Stimulated activated CD4-positive, alpha-beta T cell treated with anti-CD3 and anti-CD28 coated beads, TNF-alpha, amount 100 ng/mL, for 24 hours (primary cell): ENCODE measurements at places on chromosomes 2 and 18.

GRCh38 chr2:102967451-102967850 is 205.6 kb downstream of the TMEM182 start:
- no peak for DNase-seq

DNA sequence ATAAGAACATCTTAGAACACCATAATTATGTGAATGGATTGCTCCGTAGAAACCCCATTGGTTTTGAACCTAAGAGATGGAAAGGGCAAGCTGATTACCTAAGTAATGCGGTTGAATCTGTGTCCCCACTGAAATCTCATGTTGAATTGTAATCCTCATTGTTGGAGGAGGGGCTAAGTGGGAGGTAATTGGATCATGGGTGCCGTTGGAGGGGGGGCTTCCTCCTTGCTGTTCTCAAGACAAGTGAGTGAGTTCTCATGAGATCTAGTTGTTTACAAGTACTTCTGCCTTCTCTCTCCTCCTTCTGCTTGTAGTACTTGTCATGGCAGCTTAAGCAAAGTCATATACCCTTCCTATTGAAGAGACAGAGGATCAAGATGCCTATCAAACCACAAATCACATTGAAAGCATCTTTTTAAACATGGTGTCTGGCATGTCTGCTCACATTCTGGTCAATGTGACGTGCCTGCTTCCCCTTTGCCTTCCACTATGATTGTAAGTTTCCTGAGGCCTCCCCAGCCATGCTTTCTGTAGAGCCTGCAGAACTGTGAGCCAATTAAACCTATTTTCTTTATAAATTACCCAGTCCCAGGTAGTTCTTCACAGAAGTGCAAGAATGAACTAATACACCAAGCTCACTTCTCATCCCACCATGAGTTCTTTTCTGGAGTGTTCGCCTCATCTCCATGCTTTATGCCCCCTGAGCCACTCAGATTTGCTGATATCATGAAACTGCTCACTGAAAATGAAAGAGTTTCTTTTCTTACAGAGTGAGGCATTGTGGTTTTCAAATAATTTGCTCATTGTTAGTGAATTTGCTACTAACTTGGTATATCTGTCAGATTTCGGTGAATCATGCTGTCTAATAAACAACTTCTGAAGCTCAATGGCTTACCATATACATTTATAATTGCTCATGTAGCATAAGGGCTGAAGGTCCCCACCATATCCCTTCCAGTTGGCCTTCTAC is 23.6 kb downstream of the KCNE4 start:
- DNase-seq, result no peak

DNA sequence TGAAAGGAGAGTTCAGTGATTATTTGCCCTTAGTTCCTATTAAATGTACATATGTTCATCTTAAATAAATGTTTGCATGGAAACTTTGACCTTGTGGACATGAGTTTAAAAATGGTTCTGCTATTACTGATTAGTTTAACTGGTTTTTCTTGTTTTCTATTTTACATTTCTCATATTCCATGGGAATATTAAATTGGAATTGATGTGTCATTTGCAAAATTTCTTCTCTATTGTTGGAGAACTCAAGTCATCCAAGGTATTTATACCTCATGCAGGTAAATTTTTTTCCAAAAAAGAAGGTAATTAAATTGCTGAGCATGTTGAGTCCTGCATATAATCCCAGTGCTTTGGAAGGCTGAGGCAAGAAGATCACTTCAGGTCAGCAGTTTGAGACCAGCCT is 45.4 kb upstream of the APCDD1 start:
- DNase-seq, result no peak

GRCh38 chr2:186991766-186992417 is 142.9 kb upstream of the ZSWIM2 start:
- no peak for DNase-seq

DNA sequence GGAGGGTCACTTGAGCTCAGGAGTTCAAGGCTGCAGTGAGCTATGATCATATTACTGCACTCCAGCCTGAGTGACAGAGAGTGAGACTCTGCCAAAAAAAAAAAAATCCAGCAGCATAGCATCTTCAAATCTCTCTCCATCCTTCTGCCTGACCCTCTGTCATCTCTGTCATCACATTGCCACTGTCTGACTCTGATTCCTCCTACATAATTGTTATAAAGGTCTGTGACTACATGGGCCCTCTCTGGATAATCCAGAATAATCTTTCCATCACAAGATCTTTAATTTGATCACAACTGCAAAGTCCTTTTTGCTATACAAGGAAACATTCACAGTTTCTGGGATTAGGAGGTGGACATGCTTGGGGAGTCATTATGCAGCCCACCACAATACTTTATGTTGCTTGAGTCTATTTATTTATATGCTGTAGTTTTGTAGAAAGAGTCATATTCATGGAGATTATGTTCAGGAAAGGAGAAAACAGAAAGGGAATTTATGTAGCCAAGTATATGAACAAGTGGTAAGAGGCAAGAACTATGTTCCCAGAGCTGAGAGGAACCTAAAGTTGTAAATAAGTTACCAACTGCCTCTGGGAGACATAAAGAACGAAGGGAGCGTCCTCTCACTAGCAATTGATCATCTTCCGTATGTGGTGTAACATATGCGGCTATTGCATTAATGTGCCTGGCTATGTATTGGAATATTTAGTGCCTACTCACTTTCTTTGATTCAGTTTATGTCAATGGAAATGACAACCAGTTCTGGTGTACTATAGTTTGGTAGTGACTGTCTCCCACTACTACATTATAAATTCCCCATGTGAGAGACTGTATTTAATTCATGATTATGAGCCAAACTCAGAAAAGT is 21.5 kb downstream of the RND3 start:
- no peak for DNase-seq

DNA sequence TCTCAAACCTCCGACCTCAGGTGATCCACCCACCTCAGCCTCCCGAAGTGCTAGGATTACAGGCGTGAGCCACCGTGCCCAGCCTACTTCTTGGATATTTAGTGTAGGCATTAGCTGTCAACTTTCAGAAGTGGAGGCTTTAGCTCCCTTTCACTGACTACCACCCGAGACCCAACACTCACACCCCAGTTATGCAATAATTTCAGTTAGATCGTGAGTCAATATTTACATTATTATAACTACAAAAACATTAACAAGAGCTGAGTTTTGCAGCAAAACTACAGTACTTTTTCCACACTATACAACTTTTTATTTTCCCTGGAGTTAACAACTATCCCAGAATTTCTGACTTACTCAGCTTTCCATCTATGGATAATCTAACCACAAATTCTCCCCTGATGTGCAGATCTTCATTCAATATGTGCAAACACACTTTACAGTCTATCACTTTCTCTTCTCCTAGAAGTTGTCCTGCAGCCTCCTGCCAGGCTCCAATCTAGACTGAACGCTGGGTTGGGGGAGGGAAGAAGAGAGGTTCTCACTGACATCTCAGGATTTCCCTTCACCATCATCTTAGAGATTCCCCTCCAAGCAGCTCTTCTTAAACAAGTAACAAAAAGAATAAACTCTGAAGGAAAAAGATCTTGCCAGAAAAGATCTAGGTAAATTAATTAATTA is 10.1 kb downstream of the TBC1D8 start:
- DNase-seq, result no peak

DNA sequence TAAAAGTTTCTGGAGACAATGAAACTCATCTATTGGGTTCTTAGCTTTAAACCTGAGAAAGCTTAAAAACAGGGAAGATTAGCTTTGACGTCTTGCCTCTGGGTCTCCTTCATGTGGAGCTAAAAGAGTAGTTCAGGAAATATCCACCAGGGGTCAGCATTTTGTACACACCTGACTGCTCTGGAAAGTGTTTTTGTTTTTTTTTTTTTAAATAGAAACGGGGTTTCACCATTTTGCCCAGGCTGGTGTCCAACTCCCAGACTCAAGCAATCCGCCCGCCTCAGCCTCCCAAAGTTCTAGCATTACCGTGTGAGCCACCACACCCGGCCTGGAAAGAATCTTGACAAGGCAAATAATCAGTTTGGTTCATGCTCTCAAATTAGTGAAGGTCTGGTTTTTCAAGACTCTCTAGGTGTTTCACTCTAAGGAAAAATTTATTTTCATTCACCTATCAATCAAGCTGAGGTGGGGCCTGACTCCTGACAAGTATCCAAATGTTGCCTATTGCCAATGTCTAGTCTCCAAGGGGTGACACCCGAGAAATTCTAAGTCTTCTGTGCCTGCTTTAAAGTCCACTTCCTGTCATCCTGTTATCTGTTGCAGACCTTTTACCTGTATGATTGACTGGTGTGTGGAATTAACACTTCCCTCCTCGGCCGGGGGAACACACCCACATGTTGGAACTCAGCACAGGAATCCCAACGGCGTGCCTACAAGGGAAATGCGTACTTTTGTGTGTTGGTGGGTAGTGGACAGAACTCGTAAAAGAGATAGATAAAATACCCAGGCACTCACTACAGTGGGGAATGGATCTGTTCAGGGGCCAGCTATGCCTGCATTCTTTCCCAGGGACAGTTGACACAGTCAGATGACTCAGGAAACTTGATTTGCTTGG is 11.3 kb downstream of the IL1RN start:
- DNase-seq, result no peak

DNA sequence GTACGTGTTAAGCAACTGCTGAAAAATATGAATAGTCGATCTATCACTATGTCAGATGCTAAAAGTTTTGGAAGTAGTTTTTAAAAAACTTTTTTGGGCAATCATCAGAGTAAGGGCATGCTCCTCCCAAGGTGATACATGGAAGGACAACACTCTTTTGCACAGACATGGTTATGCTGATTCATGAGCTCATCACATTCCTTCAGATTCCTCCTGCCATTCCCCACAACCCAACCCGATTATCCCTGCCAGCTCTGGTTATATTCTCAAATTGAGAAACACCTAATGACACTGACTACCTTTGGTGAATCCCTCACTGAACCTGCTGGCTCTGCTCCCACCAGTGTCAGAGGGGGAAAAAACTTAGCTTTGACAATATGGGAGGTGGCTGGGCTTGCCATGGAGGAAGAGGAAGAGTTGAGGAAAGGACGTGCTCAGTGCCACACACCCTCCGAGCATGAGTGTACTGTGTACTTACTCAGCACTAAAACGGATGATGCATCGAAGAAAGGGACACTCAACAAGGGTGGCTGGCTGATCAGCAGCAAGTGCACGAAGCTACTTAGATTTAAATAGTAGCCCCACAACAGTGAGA is 83.9 kb upstream of the RNU4ATAC start:
- DNase-seq, result no peak

DNA sequence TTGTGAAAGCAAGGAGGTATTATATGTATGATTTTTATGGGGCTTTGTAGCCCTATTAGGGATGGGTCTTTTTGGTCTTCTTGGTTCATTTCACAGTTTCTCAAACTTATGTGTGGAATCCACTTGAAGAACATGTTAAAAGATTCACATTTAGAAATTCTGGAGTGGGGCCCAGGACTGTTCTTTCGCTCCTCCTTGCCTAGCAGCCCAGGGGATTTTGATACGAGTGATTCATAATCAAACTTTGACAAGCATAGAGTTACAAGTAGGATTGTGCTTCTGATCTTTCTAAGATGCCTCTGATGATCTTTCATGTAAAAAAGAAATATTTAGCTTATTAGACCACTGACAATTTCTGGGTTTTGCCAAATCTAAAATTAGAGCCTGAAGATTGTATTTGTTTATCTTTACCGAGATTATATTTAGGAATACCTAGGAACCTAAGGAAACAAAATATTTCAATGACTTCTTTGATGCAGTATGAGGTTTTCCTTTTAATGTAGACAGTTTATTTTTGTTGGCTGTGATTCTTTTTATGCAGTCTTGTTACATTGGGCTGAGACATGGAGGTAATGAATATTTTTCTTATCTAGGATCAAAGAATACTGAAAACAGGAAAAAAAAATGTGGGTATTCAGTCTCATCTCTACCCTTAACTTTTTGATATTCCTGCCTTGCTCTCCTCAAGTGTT is 324.0 kb downstream of the PARD3B start:
- no peak for DNase-seq

DNA sequence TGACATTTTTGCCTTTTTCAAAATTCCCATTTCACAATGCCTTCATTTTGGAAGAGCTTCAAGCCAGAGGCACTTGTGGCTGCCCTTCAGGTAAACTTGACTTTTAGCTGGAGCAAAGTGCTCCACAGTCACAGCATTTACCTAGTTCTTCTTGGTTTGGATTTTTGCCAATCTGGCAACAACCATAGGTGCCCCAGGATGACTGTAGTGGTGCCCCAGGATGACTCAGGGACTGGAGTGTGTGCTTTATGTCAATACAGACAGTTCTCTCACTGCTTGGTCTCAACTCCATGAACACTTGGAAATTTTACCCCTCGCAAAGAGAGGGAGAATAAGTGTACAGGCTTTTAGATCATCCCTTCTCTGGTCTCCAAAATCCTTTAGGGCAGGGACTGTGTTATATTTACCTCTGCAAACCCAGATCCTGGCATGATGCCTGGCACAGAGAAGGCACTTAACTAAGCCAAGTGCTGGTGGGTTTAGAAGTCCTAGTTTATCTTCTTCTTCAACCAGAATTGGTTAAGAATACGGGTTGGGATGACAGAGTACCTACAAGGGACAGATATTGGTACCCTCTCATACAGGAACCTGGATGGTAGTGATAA is 15.3 kb upstream of the PTPN4 start:
- no peak for DNase-seq

DNA sequence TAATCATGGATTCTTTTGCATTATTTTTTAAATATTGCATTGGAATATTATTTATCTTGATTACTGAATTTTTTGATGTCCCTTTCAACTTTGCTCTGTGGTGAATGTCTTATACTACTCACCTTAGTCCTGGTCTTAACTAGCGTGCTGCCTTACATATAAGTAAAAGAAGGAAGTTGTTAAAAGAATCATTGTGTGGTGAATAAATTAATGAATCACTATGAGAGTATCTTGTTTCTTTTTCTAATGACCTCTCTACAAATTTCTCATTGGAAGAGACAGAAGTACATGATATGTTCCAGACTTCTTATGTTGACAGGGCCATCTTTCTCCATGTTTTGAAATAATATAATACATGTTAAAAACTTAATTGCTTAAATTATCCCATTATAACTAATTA is 432.6 kb upstream of the MMADHC start:
- DNase-seq, result no peak

GRCh38 chr18:23281626-23282436 is 146.5 kb downstream of the CABLES1 start:
- no peak for DNase-seq

DNA sequence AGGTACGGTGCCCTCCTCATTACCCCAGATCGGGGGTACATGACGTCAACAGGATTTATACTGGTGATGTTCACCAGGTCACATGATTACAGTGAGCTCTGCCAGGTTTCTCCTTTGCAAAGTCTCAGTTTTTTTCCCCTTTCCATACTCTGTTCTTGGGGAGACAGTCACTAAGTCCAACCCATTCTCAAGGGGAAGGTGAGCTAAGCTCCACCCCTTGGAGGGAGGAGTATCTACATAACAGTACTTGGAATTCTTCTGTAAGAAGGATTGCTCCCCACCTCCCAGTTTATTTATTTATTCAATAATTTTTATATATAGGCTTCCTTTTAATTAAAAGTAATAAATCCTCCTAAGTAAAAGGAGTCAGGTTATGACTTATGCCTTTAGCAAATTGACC is 34.1 kb upstream of the SOS1 start:
- DNase-seq, result no peak

- DNase-seq, result no peak
Observed at GRCh38 chr2:43407935-43408334, 181.5 kb upstream of the ZFP36L2 start.

GRCh38 chr2:163553601-163554000 is 182.2 kb downstream of the FIGN start:
- no peak for DNase-seq

GRCh38 chr2:138658187-138658894 is 121.8 kb downstream of the NXPH2 start:
- no peak for DNase-seq

- DNase-seq, result no peak
Observed at GRCh38 chr2:120885321-120885720, 149.7 kb downstream of the GLI2 start.
